Suppressor macrophage treated with lipopolysaccharide for 4 hours (primary cell): ENCODE measurements at places on chromosomes 4 and X.
A peak's percentile ranks its signal among the peaks of the same experiment; 100 is the strongest.

GRCh38 chr4:180281724-180282123, 1961.5 kb upstream of the TENM3 start:
- DNase-seq = no peak

- DNase-seq = no peak
These were observed 110.1 kb upstream of the MED14 start for GRCh38 chrX:40845331-40845911.

GRCh38 chrX:3550160-3550751, 163.2 kb downstream of the PRKX start:
- peak; percentile 40 for DNase-seq

DNA sequence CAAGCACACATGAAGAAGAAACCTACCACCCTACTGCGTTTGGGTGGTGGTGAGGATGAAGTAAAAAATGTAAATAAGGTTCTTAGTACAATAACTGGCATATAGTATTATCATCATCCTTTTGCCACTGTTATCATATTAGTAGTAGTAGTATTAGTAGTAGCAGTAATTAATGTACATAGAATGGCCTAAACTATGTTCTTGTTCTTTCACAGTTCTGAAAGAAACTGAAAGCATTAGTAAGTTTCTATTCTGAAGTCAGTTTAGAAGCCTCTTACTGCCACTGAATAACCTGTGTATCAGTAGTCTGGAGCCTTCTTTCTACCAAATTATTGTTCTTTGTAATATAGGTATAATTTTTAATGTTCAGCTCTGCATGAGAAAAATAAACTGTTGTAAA, 21.0 kb downstream of the COL4A6 start:
- no peak for DNase-seq

- DNase-seq = no peak
These were observed 380.1 kb downstream of the GASK1B start for GRCh38 chr4:157792716-157793115.

DNA sequence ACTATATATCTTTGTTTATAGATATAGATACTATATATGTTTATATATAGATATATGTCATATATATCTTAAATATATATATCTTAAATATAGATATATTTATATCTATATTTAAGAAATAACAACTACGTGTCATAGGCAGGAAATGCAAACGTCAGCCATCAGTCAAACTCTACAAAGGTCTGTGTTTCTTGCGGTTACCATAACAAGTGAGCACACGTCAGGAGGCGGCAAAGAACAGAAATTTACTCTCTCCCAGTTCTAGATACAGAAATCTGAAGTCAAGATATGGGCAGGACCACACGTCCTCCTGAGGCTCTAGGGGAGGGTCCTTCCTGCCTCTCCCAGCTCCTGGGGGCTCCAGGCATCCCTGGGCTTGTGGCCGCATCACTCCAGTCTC, 6.5 kb downstream of the PLCXD1 start:
- no peak for DNase-seq

DNA sequence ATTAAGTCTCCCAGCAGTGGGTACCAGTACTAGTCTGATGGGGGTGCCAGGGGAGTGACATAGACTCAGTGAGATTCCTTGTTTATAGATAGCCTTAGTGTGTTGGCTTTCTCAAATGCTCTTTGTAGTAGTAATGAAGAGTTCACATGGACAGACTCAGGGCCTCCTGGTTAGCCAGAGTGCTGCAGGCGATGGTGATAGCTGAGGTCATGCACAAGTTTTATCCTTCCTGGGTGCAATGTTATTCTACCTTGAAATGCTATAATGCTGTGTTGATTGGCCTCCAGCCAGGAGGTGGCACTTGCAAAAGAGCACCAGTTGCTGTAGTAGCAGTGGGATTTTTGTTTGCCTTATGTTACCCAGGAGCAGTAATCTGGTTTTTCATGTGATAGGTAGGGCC, 35.5 kb upstream of the ADH4 start:
- DNase-seq = no peak

GRCh38 chr4:6331018-6331417, 61.4 kb downstream of the WFS1 start:
- DNase-seq = peak; percentile 46

DNA sequence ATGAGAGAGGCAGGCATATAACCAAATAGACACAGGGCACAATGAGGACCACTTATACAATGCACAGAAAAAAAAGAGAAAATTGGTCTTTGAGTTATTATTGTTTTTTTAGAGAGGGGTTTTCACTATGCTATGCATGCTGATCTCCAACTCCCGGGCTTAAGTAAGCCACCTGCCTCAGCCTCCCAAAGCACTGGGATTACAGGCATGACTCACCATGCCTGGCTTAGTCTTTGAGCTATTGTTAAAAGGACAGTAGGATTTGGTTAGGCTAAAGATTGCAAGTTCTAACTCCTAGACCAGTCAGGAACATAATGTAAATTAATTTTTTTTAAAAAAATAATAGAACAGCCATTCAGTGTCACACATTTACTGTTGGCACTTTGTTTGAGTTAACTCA, 340.1 kb downstream of the GPAT3 start:
- DNase-seq = no peak

GRCh38 chr4:52825460-52826090, 36.5 kb upstream of the RASL11B start:
- no peak for DNase-seq

DNA sequence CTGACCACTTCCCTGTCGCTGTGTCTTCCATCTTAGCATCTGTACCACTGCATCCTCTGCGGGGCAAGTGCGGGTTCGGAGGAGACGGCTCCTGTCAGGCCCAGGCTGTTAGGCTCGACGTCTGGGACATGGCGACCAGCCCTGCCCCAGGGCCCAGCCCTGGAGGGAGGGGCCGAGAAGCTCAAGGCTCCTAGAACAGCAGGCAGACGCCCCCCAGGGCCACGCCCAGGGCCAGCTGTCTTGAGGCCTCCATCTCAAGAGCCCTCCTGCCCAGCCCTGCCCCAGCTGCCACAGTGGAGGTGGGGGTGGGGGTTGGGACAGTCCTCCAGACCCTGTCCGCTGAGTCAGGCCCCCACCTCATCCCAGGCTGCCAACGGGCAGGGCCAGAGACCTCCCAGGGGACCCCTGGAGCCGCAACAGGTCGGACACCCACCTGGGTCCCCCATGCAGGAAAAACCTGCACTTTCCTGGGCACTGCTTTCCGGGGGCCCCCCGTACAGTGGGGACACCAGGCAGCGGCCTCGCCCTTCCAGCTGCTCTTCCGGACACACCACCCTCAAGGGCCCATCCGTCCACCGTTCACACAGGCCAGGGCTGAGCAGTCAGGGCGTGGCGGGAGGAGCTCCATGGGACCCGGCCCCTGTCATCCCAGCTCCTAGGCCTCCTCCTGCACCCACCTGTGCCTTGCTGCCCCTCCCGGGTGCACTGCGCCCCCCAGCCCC, 83.1 kb downstream of the FAM53A start:
- no peak for DNase-seq

GRCh38 chrX:24646745-24647182, 383 bp downstream of the PCYT1B start:
- DNase-seq = no peak

DNA sequence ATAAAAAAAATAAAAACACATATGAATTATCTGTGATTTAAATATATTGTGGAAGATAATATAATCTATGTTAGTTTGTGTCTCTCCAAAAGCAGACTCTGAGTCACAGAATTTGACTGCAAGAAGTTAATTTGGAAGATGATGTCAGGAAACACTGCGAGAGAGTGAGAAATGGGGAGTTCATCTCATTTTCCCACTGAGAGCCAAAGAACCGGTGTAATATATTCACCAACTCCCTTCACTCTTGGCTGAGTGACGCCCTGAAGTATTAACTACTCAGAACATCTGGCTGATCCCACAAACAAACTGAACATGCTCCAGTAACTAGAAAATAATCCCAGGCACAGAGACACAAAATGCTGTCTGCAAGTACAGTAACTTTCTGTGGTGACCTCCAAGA, 345.8 kb upstream of the SPANXN1 start:
- no peak for DNase-seq

DNA sequence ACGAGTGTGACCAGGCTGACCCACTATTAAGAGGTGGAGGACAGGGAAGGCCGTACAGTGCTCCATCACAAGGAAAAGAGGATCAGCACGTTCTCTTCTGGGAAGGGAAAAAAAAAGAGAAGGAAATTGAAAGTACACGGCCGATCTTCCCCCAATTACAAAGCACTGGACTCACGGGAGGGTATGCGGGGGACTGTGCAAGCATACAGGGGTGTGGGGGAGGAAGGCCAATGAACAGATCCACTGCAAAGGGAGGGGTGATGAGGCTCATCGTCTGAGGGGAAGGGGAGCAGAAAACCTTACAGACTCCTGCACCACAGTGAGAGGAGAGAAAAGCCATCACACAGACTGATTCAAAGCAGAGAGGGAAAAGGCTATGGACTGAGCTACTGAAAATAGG, 1.1 kb downstream of the ELK1 start:
- DNase-seq = no peak

GRCh38 chrX:155127465-155127864, 56.2 kb downstream of the BRCC3 start:
- no peak for DNase-seq

DNA sequence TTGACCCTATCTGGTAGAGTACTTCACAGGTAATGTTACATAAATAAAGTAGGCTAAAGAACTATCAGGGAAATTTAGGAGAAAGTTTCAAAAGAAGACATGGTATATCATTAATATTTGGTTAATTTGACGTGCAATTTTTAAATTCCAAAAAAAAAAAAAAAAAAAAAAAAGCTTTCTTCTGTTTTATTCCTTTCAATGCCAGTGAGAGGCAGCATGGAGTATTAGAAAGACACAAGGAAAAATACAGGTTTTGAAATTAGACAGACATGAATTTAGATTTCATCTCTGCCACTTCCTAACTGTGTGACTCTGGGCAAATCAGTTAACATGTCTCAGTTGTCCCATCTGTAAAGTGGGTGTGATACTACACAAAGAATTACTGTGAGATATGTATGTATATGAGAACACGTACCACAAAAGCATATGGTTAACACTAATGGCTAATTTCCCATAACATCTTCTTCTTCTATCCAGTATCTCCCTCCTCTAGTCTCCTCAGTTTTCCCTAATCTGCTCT, 132.5 kb downstream of the GPC3 start:
- DNase-seq = no peak

DNA sequence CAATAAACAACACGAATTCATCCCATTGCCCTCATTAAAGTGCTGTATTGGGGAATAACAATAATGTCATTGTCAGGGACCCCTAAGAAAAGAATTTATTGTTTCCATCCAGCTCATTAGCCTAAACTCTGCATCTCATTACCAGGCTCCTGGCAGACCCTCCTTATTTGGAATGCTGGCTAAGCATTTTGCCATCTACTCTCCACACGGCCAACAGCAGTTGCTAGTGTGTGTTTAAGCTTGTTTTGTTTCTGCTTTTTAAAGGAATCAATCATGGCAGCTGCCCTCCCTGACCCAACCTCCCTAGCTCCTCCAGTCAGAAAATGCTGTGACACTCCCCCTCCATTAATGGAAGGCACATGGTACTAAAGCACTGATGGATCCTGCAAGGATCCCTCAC, 43.5 kb downstream of the GATB start:
- DNase-seq = no peak

DNA sequence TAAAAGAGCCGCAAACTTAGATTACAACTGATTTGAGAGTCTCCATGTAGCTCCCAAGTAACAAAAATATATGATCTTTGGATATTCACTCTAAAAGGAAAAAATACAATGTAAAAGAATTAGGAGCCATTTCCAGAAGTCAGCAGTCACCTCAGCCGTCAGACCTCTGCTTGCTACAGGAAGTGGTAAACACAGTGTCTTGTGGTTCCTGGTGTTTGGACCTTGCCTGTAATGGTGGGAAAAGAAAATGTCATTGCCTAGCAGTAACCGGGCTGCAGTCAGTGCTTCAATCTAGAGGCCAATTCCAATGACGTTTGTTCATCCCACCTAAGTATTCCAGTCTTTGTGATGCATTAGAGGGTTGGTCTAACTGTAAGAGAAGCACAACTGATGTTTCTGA, 28.9 kb upstream of the SMIM31 start:
- DNase-seq = no peak
